Amniotic epithelial cell (primary cell): ENCODE measurements at places on chromosomes 4 and X.

GRCh38 chr4:120071192-120071795 lies 4.6 kb upstream of the MAD2L1 start:
- peak; percentile 69 for DNase-seq

DNA sequence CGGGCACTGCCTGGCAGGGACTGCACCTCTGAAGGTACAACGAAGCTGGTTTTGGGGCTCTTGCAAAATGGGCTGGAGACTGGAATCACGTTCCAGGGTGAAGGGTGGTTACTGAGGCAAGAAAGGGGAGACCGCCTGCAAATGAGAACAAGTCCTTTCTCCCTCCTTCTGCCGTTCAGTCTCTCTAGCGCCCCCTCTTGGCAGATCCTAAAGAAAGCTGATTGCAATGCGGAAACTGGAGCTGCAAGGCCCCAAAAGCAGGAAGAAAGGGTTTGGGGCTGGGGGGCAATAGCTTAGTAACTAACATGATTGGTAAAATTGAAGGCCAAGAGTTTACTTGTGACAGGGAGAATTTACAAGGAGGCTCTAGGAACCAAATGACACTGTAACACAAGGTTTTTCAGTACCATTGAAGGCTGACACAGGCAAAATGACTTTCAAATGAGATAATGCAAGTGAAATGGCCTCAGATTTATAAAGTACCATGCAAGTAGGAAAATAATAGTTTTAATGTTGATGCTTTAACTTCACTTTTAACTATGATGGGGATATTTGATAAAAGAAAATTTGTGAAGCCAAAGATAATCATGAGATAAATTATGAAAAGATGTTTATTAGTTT lies 222.7 kb upstream of the HAND2 start:
- DNase-seq: no peak

GRCh38 chr4:66554826-66555225 lies 884.5 kb upstream of the EPHA5 start:
- peak; percentile 5 for DNase-seq

- DNase-seq: no peak
These were observed 25.9 kb downstream of the WDR1 start for GRCh38 chr4:10090467-10091250.

DNA sequence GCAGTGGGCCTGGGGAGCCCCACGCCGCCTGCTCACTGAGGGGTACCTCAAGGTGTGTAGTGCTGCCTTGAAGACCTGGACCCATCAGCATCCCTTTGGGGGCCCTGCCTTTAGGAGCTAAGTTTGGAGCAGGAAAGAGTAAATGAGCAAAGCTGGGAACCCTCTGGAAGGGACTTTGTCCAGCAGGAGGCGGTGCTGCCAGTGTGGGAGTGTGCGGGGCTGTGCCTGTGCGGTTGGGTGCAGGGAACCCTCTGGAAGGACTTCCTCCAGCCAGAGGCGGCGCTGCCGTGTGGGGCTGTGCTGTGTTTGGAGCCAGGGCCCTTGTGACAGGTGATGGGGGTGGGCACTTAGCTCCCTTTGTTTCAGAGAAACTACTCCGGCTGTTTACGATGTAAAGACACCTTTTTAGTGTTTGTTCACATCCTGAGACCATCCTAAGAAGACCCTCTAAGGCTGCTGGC lies 25.8 kb downstream of the RGS12 start:
- DNase-seq: no peak

DNA sequence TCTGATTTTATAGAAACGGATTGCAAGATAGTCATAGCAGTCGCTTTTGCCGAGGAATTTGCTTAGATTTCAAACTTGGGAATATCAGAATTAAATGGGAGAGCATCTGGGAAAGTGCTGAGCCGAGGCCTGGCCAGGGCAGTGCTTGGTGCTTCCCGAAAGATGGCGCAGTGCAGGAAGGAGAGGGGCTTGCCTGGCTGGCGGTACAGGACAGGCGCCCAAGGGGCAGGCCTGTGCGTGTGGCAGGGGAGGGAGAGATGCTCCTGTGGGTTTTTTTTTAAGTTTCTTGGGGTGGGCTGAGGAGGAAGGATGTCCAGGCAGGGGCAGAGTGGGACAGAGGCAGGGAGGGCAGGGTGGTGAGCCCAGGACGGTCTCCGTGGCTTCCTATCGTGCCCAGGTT lies 241.1 kb downstream of the AFAP1 start:
- DNase-seq: peak; percentile 6

DNA sequence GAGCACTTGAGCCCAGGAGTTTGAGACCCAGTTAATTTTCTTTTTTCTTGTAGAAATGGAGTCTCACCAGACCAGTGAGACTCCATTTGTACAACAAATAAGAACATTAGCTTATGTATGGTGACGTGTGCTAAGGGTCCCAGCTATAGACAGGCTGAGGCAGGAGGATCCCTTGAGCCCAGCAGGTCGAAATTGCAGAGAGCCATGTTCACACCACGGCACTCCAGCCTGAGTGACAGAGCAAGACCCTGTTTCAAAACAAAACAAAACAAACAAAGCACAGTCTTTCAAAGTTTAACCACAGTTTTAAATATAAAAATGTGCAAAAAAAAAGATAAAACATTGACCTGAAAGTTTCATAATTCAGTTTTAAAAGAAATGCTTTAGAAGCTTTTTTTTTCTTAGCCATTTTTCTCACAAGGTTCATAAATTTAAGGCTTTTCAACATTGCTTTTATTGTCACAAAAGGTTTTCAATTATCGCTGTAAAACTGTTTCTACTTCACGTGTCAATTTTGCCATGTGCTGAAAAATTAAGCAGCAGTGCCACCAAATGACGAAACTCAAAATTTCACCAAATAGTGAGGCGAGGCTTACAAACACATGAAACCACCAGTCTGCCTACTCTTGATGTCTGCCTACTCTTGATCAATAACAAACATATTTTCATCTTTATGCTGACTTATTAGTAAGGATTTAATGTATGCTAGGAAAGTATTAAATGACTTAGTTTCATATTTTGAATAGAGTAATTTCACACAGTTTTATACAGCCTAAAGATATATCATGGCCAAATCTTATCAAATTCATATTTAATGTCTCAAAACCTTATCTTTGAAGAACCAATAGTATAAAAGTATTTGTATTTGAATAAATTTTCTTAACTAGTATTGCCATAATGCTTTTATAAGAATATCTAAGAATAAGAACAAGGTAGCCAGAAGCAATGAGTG lies 126.3 kb downstream of the NEK1 start:
- DNase-seq: peak; percentile 63

GRCh38 chr4:86744570-86744969 lies 104.6 kb downstream of the SLC10A6 start:
- DNase-seq: no peak

- peak; percentile 20 for DNase-seq
These were observed 1.7 kb upstream of the FGFRL1 start for GRCh38 chr4:1009542-1010394.

GRCh38 chr4:48958582-48958981 lies 27.5 kb upstream of the CWH43 start:
- no peak for DNase-seq

GRCh38 chrX:148593987-148594386 lies 93.6 kb downstream of the AFF2 start:
- no peak for DNase-seq

GRCh38 chr4:179165000-179165738 lies 1722.9 kb upstream of the AGA start:
- DNase-seq: no peak

DNA sequence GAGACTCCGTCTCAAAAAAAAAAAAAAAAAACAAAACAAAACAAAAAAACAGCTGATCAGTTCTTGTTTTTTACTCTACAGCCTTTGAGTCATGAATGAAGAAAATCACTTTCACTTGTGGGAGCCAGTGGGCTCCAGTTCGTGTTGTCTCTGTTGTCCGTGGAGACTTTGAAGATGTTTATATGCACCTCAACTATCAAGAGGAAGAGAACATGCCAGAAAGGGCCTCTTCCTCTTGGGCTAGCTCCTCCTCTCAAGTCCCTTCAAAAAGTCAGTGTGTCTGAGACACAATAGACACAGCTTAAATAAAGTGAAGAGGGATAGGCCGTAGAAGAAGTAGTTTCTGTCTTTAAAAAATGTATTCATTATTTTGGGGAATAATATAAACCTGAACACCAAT lies 182.7 kb downstream of the KDR start:
- DNase-seq: no peak

DNA sequence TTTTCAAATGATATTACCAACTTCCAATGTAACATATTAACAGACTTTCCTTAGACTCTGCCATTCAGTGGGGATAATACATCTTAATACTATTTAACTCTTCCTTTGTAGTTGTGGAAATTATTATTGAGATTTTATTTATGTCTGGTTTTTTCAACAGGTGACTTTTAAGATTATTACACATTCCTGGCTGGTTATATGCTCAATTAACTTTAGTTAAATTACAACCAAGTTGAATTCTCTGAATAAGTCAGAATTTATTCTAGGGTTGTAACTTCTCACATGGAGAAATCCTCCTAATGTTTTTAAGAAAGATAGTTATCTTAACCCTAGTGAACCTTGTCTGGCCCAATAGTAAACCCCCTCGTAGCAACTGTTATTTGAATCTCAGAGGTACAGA lies 107.3 kb downstream of the SLC10A6 start:
- no peak for DNase-seq

DNA sequence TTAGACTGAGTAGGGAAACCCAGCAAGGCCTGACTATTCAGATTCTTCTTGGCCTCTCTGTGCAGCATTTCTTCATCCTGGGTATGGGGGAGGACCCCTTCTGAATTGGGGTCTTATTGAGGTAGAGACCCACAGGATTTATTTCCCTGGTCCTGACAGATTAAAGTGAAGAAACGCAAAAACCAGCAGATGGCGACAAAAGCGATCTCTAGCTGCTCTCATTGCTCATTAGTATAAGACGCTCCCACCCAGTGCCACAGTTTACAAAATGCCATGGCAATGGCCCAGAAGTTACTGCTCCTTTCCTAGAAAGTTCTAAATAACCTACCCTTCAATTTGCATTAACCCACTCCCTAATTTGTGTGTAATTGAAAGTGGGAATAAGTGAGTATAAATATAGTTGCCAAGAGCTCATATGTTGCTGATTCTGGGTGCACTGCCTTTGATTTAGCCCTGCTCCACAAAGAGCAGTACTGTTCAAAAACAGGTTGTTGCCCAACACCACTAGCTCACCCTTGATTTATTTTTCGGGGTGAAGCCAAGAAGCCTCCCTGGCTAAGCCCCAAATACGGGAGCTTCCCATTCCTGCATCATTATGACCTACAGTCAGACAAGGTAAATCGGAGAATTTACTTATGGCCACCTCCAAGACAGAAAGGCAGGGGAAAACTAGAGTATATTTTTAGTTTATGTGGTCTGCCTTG lies 3.7 kb upstream of the BEX4 start:
- DNase-seq: peak; percentile 48

DNA sequence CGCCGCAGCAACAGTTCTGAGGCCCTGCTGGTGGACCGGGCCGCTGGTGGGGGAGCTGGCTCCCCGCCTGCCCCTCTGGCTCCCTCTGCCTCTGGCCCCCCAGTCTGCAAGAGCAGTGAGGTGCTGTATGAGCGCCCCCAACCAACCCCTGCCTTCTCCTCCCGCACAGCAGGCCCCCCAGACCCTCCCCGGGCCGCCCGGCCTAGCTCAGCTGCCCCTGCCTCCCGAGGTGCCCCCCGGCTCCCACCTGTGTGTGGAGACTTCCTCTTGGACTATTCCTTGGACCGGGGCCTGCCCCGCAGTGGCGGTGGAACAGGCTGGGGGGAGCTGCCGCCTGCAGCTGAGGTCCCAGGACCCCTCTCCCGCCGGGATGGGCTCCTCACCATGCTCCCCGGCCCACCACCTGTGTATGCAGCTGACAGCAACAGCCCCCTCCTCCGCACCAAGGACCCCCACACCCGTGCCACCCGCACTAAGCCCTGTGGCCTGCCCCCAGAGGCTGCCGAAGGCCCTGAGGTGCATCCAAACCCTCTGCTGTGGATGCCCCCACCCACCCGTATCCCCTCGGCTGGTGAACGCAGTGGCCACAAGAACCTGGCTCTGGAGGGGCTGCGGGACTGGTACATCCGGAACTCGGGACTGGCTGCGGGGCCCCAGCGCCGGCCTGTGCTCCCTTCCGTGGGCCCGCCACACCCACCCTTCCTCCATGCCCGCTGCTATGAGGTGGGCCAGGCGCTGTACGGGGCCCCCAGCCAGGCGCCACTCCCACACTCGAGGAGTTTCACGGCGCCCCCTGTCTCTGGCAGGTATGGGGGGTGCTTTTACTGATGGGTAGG lies 6.3 kb downstream of the PRAF2 start:
- DNase-seq: no peak

- DNase-seq: no peak
These were observed 131.3 kb downstream of the IL1RAPL2 start for GRCh38 chrX:104697294-104697693.

GRCh38 chr4:94669672-94670664 lies 87.8 kb upstream of the BMPR1B start:
- no peak for DNase-seq

GRCh38 chr4:113223001-113223400 lies 173.5 kb downstream of the ANK2 start:
- DNase-seq: peak; percentile 16

DNA sequence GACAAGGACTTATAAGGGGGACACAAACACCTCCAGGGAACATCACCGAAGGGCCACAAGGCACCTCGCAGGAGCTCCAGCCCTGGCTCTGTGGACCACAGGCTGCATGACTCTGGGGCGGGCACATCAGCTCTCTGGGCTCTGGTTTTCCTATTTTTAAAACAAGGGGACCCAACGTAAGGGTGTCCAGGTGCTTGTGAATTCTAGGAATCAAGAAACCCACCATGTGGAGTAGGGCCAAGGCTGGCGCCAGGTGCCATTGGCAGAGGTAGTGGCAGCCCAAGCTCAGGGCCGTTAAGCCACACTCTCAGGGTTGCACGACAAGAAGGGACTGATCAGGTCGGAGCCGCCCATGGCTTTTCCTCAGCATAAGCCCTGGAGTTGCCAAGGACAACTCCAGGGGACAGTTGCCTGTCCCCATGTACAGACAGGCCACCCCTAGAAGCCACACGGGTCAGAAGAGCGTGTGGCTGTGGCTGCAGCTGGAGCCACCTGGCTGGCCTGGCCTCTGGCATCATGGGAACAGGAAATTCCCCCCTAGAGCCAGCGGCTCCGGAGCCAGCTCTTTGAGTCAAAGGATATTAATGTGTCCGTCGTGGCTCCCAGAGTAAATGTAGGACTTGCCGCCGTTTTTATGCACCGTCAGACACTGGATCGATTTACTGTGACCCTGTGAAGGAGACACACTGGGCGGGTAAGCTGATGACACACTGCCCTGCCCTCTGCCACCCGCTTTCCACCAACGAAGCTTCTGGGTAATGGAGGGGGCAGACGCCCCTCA lies 32.5 kb downstream of the WDR1 start:
- DNase-seq: no peak

- DNase-seq: no peak
These were observed 1360.0 kb downstream of the TECRL start for GRCh38 chr4:63049278-63049677.

GRCh38 chr4:25253071-25253445 lies 19.2 kb downstream of the PI4K2B start:
- no peak for DNase-seq
